ENCODE measurements at places on chromosomes 6 and 20.
A peak's percentile ranks its signal among the peaks of the same experiment; 100 is the strongest.

DNA sequence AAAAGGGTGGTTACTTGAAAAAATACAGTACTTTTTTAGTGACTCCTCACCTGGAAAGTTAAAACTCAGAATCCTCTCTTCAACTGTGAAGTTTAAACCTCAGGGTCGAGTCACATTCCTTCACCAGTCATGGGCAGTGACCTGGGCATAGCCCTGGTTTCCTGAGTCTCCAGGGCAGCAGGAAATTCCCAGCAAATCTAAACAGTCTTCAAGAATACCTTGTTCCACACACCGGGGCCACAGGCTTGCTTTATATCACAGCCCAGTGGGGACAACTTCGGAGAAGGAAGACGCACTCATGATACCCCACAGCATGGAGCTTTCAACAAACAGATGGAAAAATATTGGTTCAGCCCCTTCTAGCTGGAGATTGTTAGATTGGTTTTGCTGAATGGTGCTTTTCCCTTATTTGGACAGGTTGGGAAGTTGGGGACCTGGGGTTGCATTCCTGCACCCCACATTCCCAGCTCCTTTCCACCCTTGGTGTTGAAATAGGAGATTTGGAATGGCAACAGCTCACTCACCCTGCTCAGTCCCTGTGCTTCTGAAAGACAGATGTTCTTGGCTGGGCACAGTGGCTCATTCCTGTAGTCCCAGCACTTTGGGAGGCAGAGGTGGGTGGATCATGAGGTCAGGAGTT is 113.0 kb upstream of the TMEM170B start:
- DNase-seq = no peak

- no peak for DNase-seq
Measured at GRCh38 chr6:120981835-120982234, 352.4 kb downstream of the TBC1D32 start.

GRCh38 chr6:72272958-72273357 is 348.9 kb upstream of the KCNQ5 start:
- DNase-seq = no peak

DNA sequence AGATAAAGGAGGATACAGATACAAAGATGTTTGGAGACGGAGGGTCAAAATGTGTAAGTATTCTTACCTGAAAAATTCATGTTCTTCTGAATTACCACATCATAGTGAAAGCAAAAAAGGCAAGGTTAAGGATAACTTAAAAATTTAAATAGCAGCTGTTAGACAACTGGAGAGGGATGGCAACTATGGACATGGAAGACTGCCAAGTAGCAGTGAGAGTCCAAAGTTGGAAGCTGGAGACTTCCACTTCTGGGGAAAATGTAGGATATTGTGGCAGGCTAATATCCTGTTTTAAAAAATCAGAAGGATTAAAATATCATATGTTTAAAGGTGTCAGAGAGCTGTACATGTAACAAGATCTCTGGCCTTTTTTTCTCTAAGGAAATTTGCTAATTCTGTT is 29.8 kb downstream of the SYCP2 start:
- no peak for DNase-seq

DNA sequence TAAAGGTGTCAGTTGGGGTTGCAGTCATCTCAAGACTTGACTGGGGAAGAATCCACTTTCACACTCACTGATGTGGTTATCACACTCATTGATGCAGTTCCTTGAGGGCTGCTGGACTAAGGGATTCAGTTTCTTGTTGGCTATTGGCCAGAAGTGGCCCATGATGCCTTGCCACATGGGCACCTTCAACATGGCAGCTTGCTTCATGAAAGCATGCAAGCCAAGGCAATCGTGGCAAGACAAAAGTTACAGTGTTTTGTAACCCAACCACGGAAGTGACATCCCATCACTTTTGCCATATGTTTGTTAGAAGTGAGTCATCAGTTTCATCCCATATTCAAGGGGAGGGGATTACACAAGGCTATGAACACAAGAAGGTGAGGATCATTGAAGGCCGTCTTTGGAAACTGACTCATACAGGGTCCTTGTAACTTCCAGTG is 3.8 kb upstream of the RANBP9 start:
- no peak for DNase-seq

GRCh38 chr6:4743062-4743461 is 33.1 kb upstream of the CDYL start:
- no peak for DNase-seq

DNA sequence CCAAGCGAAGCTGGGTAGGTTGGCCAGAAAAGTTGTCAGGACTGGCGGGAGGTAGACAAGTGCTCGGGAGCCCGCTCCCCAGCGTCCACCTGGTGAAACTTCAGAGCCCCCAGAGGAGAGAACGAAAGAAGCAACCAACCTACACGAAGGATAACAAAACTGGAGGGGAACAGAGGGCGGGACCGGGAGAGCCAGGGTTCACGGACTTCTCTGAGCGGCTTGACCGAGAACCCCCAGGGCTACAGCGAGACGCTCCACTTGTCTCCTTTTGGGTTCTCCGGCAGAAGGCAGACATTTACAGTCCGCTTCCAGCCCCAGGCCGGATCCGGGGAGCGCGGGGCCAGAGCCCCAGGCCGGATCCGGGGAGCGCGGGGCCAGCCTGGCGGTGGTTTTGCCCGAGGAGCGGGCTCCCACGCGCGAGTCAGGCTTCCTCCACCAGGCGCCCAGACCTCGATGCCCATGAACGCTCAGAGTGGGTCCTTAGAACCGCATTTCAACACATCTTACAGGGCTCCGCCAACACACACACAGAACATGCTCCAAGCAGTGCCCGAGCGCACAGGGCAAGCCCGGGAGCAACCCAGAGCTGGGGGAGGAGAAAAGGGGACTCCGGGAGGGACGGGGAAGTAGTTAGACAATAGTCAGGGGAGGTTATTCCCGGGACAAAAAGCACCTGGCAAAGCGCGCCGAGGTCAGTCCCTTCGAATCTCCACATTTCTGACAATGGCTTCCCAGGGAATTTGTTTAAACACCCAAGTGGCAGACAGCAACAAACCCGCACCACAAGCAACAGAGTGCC is 1.1 kb downstream of the PTPRK start:
- peak; percentile 69 for DNase-seq

DNA sequence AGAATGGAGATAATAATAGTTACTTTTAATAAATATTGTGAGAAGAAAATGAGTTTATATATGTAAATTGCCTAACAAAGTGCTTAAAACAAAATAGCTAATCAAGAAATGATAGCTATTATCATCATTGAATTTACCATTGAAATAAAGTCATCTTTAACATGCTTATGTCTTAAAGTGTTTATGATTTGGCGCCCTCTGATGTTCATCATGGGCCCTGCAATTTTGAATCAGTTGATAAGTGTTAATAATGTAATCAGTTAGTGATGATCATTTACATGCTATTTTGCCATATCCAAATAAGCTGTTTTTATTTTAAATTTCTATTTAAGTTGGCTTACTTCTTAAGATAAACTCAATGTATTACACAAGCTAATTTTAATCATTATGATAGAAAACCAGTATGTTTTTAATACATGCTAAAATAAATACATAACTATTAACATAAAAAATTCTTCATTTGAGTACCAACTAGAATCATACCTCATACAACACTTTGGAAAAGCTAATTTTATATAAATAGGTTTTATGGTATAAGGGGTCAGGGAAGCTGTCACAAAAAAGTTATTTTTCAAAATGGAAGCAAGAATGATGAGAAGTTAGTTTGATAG is 39.2 kb upstream of the TPD52L1 start:
- peak; percentile 53 for DNase-seq

DNA sequence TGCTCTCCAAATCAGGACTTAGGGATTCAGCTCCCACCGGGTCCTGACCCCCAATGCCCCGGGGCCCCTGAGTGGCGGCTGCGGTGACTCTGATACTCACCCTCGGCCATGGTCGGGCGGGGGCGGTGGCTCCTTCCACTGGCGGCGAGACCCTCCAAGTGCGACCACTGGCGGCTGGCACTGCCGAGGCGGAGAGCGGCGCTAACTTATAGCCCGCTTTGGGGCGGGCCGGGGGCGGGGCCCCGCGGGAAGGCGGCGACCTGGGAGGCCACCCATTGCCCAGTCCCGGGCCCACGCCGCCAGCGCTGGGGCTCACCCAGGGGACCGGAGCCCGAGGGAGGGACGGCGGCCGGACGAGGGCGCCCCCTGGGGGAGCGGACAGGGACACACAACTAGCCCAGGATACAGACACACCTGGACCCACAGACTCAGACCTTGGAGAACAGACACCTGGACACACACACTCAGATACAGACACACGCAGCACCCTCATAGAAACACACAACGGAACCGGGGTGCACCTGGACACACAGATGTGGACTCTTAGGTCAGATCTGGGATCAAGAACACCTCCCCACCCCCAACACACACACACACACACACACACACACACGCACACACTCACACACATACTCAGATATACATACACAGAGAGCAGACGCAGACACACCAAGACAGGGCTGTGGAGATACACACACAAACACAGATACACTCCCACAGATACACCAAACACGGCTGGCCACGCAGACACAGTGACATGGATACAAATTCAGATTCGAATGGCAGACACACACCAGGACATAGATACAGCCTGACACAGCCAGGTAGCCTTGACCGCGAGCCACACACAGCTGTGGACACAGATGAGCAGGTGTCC is at the start of gene TGM2:
TSS of gene TGM2 (minus strand) at position 182 of the 877 bp plus-strand sequence. CDS start at position 110, 72 bp downstream.
- no peak for DNase-seq

- DNase-seq = no peak
Measured at GRCh38 chr6:90199900-90200299, 96.7 kb downstream of the BACH2 start.

DNA sequence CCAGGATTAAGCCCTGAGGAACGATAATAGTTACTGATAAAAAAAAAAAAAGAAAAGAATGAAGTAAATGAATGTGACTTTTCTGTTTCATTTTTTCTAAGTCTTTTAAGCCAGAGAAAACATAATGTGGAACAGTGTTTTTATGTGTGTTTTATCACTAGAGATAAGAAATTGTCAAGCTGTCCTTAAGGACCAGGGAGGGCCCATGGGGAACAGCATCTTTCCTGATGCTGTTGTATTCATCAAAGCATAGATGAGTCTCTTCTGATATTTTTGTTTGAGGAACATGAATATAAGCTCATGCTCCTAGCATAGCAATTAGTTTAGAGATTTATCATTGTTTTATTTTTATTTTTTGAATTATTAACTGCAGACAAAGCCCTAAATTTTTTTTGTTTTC is 150.2 kb downstream of the LAMA2 start:
- no peak for DNase-seq

- no peak for DNase-seq
Measured at GRCh38 chr6:85041376-85041775, 277.0 kb upstream of the TBX18 start.

- no peak for DNase-seq
Measured at GRCh38 chr6:11271228-11272020, 39.0 kb upstream of the NEDD9 start.
